ENCODE measurements at places on chromosomes 13 and 19. TPM values are rescaled to one million over a fixed set of nuclear protein-coding genes. Genes with fewer than 3 reads are reported as not detected.

The ADAMTSL5 gene
- 0.41 TPM for total RNA-seq

The BCKDHA gene
- total RNA-seq = 80.8 TPM

The ZNF726 gene
- 0.33 TPM for total RNA-seq

The MPHOSPH8 gene
- total RNA-seq = 13.8 TPM

The TMEM145 gene
- total RNA-seq = not detected

The C19orf73 gene
- total RNA-seq = 11.7 TPM

The MYH14 gene
- total RNA-seq = 174 TPM

The QPCTL gene
- total RNA-seq = 1.4 TPM

The MCF2L gene
- total RNA-seq = 20.9 TPM

The TPRX2 gene
- total RNA-seq = not detected

The MBNL2 gene
- total RNA-seq = 64.1 TPM

The HSPB6 gene
- 99.1 TPM for total RNA-seq

The IRGC gene
- not detected for total RNA-seq

The CEACAM3 gene
- not detected for total RNA-seq

The DHDH gene
- total RNA-seq = not detected

The ZNF493 gene
- 3.1 TPM for total RNA-seq

The ZNF497 gene
- 0.87 TPM for total RNA-seq

The C13orf42 gene
- not detected for total RNA-seq

The RPS15 gene
- total RNA-seq = 2,503 TPM

The SIGLEC8 gene
- total RNA-seq = 0.13 TPM

The GPC5 gene
- total RNA-seq = not detected

The ICAM5 gene
- total RNA-seq = not detected

The MBD3L3 gene
- not detected for total RNA-seq

The MEX3D gene
- 5.1 TPM for total RNA-seq

The F7 gene
- not detected for total RNA-seq

The KLHL1 gene
- total RNA-seq = not detected

The SYT3 gene
- total RNA-seq = not detected

The NRTN gene
- total RNA-seq = not detected

The KLF12 gene
- total RNA-seq = 5.6 TPM

The SLITRK1 gene
- not detected for total RNA-seq

The ZSCAN22 gene
- total RNA-seq = 1.1 TPM

The F10 gene
- 1.4 TPM for total RNA-seq

The KL gene
- 1.3 TPM for total RNA-seq

The SMIM24 gene
- total RNA-seq = not detected

The ZNF333 gene
- 10.5 TPM for total RNA-seq

The ZNF547 gene
- total RNA-seq = 1.7 TPM

The FCER2 gene
- not detected for total RNA-seq

The EID2B gene
- total RNA-seq = 6.5 TPM

The PLVAP gene
- 11.5 TPM for total RNA-seq

The CNN1 gene
- 6.7 TPM for total RNA-seq

The KRTDAP gene
- total RNA-seq = not detected
